ENCODE measurements at places on chromosomes 3 and 15.
A peak's percentile ranks its signal among the peaks of the same experiment; 100 is the strongest.

DNA sequence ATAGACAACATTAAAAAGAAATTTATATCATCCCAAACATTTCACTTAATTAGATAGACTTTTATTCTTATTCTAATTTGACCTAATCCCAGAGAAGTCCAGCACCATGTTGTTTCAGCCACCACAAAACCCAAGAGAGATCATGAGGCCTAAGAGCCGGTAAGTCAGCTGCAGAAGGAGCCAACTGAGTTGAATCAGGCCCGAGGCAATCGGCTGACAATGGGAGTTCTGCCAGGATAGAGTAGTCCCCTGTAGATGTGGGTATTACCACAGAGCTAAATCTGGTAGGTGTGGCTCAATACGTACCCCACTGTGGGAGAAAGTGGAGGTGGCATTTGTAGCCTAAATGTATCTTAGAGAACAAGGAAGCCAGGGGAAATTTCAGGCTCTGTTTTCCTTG, 49.7 kb upstream of the UMPS start:
- no peak for DNase-seq

- no peak for DNase-seq
Observed at GRCh38 chr3:130699765-130700164, 46.9 kb downstream of the PIK3R4 start.

- DNase-seq: no peak
Observed at GRCh38 chr3:36904641-36905040, 40.2 kb downstream of the TRANK1 start.

DNA sequence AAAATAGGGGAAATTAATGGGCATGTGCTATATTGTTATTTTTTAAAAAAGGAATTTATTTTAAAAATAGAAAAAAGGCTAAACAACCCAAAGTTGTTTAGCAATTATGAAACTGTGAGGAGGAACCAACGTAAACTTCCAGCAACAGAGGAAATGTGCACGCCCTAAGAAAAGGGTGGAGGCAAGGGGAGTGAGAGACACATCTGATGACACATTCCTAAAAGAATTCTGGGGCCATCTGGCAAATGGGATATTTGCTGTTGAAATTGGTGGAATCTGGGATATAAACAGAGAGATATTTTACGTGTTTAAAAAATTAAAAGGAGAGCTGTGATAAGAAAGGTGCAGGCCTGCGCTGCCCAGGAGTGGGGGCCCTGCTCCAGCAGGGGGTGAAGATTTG, 50.8 kb upstream of the MUC13 start:
- peak; percentile 93 for DNase-seq

GRCh38 chr3:64173563-64173962, 51.7 kb downstream of the PRICKLE2 start:
- no peak for DNase-seq

DNA sequence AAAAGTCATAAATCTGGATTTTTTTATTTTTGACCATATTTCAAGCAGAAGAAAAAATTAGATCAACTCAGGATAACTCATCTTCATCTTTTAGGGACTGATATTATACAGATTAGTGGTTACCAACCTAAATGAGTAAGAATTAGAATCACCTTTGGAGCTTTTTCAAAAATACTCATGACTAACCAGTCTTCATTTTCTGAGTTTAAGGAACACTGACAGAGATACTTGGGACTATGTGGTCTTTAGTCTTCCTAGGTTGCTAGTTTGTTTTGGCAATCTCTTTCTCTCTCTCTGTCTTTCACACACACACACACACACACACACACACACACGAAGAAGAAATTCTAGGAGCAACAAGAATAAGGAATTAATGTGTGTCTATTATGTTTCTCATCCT, 50.1 kb downstream of the TMOD3 start:
- peak; percentile 49 for DNase-seq

DNA sequence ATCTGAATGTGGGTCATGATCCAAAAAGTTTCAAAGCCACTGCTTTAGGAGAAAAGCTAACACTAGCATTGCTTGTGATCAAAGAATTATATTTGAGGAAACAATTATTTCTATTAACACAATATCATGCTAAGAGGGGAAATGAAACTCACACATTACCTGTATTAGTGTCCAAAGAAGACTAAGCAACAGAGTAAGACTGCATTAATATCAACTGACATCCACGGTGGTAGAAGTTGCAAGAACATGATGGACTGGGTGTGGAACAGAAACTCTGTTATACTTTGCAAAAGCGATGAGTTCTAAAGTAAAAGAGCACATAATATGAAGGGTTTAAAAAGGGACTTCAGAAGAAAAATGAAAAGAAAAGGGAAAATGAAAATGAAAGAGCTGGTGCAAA, 648.3 kb upstream of the NECTIN3 start:
- DNase-seq: no peak

DNA sequence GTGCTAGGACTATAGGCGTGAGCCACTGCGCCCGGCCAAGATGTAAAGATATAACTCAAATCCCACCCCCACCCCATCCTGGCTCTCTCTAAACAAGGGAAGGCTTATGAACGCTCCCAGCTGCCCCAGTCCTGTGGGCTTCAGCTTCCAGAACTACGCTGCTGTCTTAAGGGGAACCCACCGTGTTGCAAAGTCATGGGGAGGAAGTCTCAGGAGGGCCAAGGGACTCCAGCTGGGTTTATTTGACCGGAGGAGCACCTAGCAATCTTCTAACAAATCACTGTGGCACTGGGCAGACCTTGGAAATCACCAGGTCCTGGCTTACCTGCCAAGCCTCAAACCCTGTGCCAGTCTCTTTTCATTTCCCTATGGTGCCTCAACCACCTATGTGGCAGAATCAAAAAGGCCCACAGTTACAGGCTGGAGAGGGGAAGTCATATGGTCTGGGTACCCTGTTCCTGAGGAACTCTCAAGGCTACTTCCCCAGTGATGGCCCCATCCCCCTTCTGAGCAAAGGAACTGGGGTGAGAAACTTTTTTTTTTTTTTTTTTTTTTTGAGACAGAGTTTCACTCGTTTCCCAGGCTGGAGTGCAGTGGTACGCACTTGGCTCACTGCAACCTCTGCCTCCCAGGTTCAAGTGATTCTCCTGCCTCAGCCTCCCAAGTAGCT, 83.4 kb downstream of the RBPMS2 start:
- no peak for DNase-seq

GRCh38 chr15:90864507-90864906, 3.9 kb upstream of the FURIN start:
- no peak for DNase-seq

GRCh38 chr3:164459521-164460151, 618.7 kb downstream of the SI start:
- DNase-seq: no peak

GRCh38 chr3:64331605-64332004, 106.3 kb upstream of the PRICKLE2 start:
- DNase-seq: no peak

DNA sequence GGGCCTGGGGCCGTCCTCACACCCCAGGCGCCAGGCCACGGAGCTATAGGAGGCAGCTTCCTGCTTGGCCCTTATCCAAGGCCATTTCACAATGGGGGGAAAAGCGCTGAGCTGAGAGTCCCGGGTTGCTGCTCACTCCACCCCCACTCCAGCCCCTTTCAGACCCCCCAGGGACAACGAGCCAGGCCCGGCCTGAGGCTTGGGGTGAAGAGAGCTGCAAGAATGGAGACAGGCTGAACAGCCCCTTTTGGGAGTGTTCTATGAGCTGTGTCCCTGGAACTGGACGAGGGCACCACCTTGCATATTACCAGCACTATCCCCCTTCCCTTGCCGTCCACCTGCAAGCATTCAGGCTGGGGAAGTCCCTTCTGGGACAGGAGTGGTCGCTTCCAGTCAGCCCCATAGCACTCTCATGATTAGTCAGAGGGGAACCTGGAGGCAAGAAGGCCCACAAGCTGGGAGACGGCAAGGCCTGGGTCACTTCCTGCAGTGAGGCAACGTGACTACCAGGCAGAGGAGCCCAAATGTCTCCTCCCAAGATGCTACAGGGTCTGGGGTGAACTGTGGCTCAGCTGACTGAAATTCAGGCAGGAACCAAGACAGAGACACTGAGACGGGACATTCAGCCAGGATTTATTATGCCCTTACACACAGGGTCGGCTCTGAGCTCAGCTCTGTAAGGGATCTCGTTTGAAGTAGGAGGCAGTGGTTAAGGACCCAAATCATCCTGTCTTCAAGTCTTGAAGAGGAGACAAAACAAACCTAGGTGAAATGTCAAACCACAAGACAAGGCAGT, 8.6 kb upstream of the SRP14 start:
- peak; percentile 58 for DNase-seq

GRCh38 chr15:67641453-67641852, 99.0 kb downstream of the MAP2K5 start:
- DNase-seq: no peak

GRCh38 chr3:151135541-151136337, 50.3 kb downstream of the MED12L start:
- DNase-seq: no peak

GRCh38 chr3:187062526-187063177, 76.6 kb downstream of the RPL39L start:
- peak; percentile 51 for DNase-seq

GRCh38 chr3:98730338-98730737, 32.8 kb upstream of the ST3GAL6 start:
- no peak for DNase-seq

DNA sequence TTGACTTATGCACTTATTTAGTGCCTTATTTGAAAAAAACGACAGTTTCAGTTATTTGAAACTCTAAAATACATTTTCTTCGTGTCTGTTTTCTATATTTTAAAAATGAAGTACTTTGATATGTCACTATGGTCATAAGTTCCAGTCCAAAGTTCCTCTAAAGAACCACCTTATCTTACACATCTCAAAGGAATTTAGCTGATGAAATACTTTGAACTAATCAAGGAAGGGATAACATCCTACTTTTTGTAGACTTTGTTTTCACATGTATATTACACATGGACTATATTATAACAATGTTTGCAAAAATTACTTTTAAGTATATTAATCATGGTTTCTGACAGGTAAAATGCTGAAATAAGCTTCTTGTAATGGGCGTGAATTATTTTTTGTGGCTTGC, 265.8 kb upstream of the ZNF717 start:
- no peak for DNase-seq
